Amniotic epithelial cell (primary cell): ENCODE measurements at places on chromosomes 3 and 15.

GRCh38 chr3:177245250-177245649 is 48.0 kb upstream of the TBL1XR1 start:
- no peak for DNase-seq

- DNase-seq = no peak
Observed at GRCh38 chr3:45765266-45765851, 31.0 kb downstream of the SLC6A20 start.

DNA sequence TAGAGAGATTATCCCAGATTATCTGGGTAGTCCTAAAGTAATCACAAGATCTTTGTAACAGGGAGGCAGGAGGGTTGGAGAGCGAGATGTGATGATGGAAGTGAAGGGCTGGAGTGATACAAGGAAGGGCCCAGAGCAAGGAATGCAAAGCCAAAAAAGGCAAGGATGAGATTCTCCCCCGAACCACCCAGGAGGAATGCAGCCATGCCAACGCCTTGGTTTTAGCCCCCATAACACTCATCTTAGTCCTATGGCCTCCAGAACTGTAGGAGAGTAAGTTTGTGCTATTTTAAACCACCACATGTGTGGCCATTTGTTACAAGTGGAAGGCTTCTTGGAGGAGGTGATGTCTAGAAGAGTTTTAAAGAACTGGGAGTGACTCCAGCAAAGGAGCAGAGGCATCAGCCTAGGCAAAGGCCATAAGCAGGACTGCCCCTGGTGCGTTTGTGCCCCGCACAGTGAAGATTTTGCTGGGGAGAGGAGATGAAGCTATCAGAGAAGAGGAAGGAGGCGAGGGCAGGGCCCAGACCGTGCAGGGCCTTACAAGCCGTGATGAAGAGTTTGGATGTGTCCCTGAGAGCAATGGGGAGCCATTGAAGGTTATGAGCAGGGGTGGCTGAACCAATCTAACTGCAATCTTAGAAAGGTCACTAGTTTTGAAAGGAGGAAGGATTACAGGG is 25.3 kb upstream of the CORO2B start:
- DNase-seq = no peak

DNA sequence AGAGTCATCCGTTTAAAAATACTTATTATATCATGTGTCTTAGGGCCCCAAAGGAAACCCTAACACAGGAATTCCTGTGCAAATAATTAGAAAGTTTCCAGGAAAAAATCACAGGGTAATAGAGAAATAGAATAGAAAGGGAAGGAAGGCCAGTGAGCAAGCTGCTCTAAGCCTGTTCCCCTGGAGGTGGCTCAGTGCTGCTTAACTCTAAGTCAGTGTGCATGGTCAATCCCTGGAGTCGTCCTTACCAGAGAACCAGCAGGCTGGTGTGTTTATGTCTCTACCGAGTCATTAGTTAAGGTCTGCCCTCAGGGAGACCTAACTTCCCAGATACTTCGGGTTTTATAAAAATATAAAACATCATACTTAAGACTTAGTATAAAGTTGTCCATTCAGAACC is 21.0 kb upstream of the MCF2L2 start:
- peak; percentile 27 for DNase-seq

DNA sequence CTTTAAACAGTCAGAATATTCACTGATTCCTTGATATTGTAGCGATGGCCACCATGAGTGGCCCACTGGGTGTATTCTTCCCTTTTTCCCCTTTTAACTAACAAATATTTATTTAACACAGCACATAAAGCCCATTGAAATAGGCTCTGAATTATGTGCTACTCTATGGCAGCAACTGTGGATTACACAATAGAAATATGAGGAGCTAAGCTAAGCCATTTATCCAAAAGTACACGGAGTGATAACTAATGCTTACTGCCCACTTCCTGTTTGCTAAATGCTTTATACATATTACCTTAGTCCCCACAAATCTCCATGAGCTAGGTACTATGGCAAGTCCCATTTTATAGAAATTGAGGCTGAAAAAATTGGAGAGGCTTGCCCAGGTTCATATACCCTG is 17.9 kb downstream of the ILDR1 start:
- peak; percentile 85 for DNase-seq

- DNase-seq = peak; percentile 15
Observed at GRCh38 chr3:168088106-168088720, 7.5 kb downstream of the GOLIM4 start.

- no peak for DNase-seq
Observed at GRCh38 chr3:178001670-178002101, 534.5 kb upstream of the KCNMB2 start.

DNA sequence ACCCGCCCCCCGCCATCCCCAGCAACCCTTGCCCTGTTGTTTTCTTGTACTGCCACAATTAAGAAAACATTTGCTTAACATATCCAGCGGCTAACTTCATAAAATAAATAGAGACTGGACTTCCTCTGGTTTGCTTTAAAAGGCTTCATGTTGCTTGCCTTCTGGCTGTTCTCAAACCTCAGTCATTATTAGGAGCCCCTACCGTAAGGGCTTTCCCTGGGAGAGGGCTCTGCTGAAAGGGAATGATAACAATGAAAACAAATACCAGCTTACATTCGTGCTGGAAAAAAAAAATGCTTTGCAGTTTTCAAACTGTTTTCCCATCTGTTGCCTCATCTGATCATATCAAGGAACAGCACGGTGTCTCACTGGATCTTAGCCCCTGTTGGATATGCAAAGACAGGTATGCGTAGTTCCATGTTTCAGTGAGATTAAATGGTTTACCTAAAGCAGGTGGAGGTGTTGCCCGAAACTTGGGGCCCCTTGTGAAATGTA is 77.2 kb upstream of the VGLL4 start:
- no peak for DNase-seq

GRCh38 chr15:86540840-86541467 is 461.3 kb downstream of the AGBL1 start:
- DNase-seq = no peak

GRCh38 chr3:14461006-14461747 is 58.8 kb downstream of the SLC6A6 start:
- DNase-seq = no peak

DNA sequence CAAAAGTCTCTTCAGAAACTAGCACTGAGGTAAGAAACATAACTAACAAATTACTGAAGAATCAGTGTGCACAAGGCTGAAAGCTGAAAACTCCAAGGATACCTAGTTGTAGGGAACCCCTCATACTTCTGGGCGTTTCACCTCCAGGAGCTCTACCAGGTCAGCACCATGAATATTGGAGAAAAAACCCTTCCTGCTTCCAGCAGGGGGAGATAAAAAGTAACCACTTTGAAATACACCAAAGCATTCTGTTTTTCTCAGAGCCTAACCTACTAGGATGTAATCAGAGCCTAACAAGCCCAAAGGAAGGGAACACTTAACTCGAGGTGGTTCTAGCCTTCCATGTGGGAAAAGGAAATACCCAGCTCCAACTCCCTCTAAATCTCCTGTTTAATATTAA is 175.8 kb upstream of the MME start:
- peak; percentile 35 for DNase-seq

GRCh38 chr3:167855306-167855705 is 119.8 kb downstream of the SERPINI1 start:
- DNase-seq = no peak
